Thyroid gland (tissue), 4 donors: ENCODE measurements at places on chromosomes 11 and 22. TPM values are rescaled to one million over a fixed set of nuclear protein-coding genes. Genes with fewer than 3 reads are reported as not detected.
A peak's percentile ranks its signal among the peaks of the same experiment; 100 is the strongest.

DNA sequence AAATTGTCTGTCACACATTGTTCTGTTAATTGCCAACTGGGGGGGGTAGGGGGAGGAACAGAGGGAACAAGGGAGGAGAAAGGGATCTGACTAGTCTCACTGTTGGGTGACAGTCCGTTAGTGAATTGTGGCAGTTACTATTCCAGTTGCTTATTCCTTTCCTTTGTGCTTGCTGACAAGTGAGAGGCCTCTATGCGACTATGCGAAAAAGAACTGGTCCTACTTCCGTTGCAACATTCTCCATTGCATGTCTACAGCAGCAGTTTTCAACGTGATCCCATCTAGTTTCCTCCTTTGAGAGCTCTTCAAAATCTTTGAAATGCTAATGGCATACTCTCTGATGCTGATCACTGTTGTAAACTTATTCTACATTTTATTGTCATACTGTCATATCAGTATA, 672.2 kb downstream of the LRRC4C start:
- no peaks in the 10 kb centered on the region for H3K4me1 ChIP-seq
- no peak overlapping the region for H3K4me3 ChIP-seq
- no peaks in the 10 kb centered on the region for H3K36me3 ChIP-seq
- H3K27me3 ChIP-seq, result no peaks in the 10 kb centered on the region
- H3K27ac ChIP-seq, result no peak overlapping the region

DNA sequence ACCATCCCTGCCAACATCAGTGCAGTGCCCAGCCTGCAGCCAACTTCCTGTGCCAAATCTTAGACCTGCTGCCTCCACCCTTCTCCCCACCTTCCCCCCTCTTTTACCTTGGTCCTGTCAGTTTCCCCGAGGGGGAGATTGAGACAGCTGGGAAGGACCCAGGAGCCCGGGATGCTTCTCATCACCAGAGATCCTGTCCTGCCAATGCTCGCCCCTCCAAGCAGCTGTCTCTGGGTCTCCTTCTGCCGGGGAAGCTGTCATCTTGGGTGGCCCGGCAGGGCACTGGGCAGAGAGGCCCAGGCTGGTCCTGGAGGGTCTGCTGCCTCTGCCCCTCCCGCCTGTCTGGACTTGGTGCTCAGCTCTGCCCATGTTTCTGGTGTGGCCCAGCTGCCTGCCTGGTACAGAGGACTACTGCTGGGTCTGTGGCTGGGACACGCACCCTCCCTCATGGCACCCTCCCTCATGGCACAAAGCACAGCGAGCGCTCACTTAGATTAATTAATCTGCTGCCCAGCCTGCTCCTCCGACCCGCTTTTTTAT, 60.4 kb upstream of the THY1 start:
- H3K27me3 ChIP-seq, result no peaks in the 10 kb centered on the region
- DNase-seq, result no peak
- H3K27ac ChIP-seq, result no peak overlapping the region
- H3K36me3 ChIP-seq, result no peaks in the 10 kb centered on the region
- peaks cover 10% of the 10 kb centered on the region for H3K4me1 ChIP-seq

DNA sequence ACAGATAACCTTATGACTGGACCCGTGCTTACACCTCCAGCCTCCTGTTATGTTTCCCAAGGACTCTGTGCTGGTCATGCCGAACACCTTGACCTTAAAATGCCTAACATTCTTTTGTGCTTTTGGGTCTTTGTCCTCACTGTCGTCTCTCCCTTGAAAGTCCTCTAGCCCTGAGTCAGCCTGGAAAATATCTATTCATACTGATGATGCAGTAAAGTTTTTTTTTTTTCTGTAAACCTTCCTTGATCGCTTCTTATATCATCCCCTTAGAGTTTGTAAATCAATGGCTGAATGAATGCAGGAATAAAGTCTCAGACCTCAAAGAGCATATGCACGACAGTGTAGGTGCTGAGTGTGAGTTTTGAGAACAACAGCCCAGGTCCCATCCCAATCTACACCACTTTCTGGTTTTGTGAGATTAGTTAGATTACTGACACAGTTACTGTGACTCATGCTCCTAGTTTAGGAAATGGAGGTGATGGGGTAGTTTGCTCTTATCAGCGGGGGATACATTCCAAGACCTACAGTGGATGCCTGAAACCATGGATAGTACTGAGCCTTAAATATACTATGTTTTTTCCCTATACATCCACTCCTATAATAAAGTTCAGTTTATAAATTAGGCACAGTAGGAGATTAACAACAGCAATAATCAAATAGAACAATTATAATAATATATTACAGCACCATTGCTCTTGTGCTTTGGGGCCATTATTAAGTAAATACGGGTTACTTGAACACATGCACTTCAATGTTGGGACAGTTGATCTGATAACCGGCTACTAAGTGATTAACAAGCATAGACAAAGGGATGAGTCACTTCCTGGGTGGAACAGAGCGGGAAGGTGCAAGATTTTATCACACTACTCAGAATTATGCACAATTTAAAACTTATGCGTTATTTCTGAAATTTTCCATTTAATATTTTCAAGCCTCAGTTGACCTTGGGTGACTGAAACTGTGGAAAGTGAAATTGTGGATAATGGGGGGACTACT, 8.6 kb downstream of the TCN1 start:
- no peak overlapping the region for H3K4me3 ChIP-seq
- no peak for DNase-seq
- H3K27me3 ChIP-seq, result no peaks in the 10 kb centered on the region
- H3K36me3 ChIP-seq, result no peaks in the 10 kb centered on the region

DNA sequence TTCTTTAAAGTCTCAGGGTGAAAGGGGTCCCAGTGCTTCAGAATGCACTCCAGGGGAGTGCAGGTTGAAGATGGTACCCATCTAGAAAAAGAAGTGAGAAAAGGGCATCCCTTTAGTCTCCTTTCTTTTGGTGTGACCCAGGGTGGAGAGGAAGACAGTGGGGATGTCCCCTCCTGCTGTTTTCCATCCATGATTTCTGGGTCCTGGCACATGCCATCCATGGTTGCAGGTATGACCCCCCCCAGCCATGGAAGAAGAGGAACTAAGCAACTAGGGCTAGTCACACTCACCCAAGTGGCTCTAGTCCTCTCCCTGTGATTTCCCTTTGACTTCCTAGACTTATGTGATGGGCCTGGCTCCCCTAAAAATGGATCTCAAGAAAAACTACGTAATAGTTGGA, 15.9 kb upstream of the EI24 start:
- no peaks in the 10 kb centered on the region for H3K36me3 ChIP-seq
- no peak for DNase-seq
- no peaks in the 10 kb centered on the region for H3K27me3 ChIP-seq
- H3K4me3 ChIP-seq, result no peak overlapping the region
- no peak overlapping the region for H3K27ac ChIP-seq
- H3K4me1 ChIP-seq, result no peaks in the 10 kb centered on the region

The CDC42EP2 gene
- total RNA-seq, result 24.2 TPM

DNA sequence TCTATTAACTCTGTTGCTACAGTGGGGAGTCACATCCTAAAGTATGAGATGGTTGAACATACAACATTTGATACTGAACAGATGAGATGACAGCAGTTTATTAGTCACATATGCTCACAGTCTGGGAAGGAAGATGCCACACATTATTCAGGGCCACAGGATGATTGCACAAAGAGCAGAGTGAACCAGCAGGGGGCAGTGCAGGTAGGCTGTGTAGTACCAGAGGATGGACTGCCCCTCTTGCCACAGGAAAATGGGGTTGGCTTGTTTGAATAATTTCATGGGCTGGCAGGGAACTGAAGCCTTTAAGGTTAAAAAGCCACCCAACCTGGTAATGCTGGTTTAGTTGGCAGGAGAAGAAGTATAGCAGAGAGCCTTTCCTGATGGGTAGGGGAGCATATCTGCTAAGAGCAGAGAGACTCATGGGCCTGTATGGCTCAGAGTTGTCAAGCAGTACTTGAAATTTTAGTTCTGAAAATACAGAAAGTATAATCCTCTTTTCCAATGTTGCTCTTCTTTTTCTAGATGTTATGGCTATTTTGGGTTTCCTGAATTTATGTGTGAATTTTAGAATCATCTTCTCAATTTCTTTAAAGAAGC, 180.4 kb upstream of the B3GAT1 start:
- no peak for DNase-seq
- no peaks in the 10 kb centered on the region for H3K36me3 ChIP-seq
- H3K27me3 ChIP-seq, result no peaks in the 10 kb centered on the region

DNA sequence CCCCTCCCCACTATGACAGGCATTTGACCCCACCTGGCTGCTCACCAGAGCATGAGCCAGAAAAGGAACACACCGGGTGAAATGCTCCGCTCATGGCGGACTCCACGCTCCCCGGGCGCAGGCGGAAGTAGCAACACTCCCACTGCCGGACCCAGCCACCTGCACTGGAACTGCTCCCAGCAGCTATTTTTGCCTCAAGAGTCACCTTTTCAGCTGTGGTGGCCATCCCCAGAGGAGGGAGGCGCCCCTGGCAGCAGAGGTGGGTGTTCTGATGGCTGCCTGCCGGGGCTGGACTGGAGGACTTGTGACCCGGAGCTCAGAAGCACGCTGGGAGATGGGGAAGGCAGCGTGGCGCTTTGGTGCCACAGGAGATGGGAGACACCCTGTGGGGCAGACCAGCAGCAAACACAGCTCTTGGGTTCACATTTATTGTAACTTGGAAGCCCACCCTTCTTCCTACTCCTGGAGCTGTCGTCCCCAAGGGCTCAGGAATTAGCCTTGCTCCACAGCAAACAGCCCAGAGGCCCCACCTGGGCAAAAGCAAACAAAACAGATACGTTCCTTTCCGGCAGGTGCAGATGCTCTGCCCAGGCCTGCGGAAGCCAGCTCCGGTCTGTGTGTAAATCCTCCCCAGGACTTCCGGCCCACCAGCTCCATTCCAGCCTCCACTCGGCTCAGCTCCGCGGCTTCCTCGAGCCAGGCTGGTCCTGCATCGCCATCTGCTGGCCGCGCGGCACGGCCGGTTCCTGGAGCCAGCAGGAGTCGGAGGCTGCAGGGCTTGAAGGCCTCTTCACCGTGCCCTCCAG, 3.7 kb downstream of the RPS19BP1 start:
- H3K4me1 ChIP-seq, result peaks cover 40% of the 10 kb centered on the region
- no peak overlapping the region for H3K27ac ChIP-seq
- DNase-seq, result peak; percentile 92
- peaks cover 7% of the 10 kb centered on the region for H3K36me3 ChIP-seq

DNA sequence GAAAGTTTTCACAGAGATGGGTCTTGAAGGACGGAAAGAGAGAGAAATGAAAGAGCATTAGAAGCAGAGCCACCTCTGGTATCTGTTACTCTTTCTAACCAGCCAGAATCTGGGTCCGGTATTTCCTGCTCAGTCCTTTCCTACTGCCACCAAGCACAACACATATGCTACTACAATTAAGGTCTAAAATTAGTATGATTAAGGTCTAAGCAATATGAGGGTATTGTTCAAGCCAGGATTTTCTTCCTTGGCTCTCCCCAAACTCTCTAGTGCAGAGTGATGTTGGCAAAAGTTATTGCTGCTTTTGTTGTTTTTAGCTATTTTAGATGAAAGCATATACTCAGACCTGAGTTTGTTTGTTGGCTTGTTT, 59.2 kb upstream of the EED start:
- peaks cover 3% of the 10 kb centered on the region for H3K4me1 ChIP-seq
- H3K27ac ChIP-seq, result no peak overlapping the region
- DNase-seq, result no peak
- H3K27me3 ChIP-seq, result no peaks in the 10 kb centered on the region
- H3K36me3 ChIP-seq, result no peaks in the 10 kb centered on the region

DNA sequence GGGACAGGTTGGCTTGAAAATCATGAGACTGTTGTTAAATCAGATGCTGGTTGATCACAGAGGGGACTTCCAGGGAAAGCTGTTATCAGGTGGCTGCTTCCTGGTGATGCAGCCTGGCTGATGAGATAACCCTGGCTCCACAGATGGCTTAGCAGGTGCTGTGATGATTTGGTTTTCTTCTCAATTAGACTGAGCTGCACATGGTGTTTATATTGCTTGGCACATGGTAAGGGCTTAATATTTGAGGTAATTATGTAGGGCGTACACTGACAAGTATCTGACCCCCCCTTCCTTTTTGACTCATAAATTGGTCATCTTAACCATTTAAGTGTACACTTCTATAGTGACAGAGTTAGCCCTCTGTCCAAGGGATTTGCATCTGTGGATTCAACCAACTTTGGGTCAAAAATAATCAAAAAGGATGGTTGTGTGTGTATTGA, 7.0 kb downstream of the RPS3 start:
- H3K27me3 ChIP-seq, result no peaks in the 10 kb centered on the region
- H3K4me3 ChIP-seq, result no peak overlapping the region
- DNase-seq, result no peak
- H3K36me3 ChIP-seq, result peaks cover 53% of the 10 kb centered on the region
- no peak overlapping the region for H3K27ac ChIP-seq

GRCh38 chr11:64863391-64864060, 14.9 kb downstream of the EHD1 start:
- no peak for DNase-seq
- no peaks in the 10 kb centered on the region for H3K27me3 ChIP-seq
- H3K27ac ChIP-seq, result peak overlapping the region; percentile 63
- H3K36me3 ChIP-seq, result peaks cover 5% of the 10 kb centered on the region
- no peak overlapping the region for H3K4me3 ChIP-seq
- H3K4me1 ChIP-seq, result peaks cover 33% of the 10 kb centered on the region

DNA sequence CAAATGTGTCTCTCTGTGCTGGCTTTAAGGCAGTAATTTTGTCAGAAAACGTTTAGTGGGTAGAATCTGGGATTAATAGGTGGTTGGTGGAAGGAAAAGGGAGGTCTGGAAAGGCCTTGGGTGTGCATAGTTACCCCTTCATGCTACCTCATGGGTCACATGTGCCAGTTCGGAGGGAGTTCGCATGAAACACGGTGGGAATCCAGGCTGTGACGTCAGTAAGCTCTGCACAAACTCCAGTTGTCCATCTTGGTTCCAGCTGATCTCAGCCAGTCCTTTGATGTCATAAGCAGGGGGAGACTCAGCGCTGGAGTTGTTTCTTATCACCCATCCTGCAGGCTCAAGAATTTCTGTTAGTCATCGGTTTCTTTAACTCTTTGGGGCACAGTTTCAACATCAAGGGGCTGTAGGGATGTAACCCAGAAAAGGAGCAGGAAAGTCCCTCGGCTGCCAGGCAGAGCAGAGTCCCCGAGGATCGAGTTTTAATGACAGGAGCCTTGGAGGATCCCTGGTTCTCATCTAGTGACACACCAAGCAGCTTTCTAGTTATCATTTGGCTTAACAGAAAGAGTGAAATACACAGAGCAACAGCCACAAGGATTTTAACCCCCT, 28.9 kb downstream of the MOV10L1 start:
- H3K4me1 ChIP-seq, result peaks cover 34% of the 10 kb centered on the region
- no peak overlapping the region for H3K4me3 ChIP-seq
- H3K27ac ChIP-seq, result no peak overlapping the region
- no peaks in the 10 kb centered on the region for H3K27me3 ChIP-seq
- no peaks in the 10 kb centered on the region for H3K36me3 ChIP-seq
- no peak for DNase-seq
